ENCODE measurements at places on chromosomes 13 and 19.

DNA sequence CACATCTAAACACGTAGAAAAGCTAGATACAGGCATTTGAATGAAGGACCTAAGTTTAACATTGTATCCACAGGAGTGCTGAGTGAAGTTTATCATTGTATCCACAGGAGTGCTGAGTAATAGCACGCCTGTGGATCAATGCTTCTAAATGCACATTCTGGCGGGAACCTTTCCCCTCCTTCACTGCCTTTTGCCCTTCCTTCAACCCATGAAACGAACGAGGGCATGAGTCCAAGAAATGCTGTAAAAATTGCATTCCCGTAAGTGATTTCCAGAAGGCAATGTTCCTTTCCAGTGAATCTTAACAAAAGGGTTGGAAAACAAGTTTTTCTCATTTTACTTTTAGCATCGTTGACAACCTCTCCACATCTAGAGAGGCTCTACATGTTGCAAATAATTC is 88.1 kb downstream of the ZDHHC20 start:
- no peak overlapping the region for H3K27ac ChIP-seq
- DNase-seq, result no peak
- H3K4me1 ChIP-seq, result no peaks in the 10 kb centered on the region
- no peaks in the 10 kb centered on the region for H3K36me3 ChIP-seq
- H3K4me3 ChIP-seq, result no peak overlapping the region

DNA sequence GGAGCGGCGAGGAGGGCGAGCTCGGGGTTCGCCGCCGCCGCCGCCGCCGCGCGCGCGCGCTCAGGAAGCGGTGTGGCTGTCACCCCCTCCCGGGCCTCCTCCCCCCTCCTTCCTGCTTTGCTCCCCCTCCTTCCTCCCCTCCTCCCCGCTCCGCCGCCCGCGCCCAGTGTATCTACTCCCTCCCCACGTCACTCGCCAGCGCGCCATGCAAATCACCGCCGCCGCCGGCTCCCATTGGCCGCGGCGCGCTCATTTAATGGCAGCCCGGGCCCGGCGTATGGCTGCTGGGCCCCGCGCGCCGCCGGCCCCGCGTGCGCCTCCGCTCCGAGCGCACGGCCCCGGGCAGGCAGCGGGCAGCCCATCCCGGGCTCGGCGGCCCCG is 335 bp upstream of the SOX1 start:
- DNase-seq, result peak; percentile 47
- H3K36me3 ChIP-seq, result no peaks in the 10 kb centered on the region
- no peak overlapping the region for H3K27ac ChIP-seq
- H3K27me3 ChIP-seq, result peaks cover 88% of the 10 kb centered on the region

DNA sequence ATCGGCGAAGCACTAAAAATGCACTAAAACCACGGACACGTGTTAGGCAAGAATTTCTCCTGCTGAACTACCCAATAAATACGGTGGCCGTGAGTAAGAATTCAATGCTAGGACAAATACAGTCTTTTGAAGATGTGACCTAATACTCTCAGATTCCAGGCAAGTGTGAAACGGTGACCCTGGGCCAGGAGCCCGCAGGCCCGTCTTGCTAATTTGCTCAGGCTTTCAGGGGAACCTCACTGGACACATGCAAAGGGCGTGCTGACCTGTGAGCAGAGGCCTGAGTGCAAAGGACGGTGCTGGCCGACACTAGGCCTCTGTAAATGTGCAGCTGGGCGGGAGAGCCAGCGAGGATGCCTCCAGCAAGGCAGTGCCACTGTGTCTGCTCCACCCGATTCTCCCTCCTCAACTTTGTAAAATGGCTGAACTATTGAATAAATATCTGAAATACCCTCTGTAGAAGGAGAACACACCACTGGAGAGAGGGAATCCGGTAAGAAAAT is 70.1 kb downstream of the STK24 start:
- H3K4me1 ChIP-seq, result peaks cover 40% of the 10 kb centered on the region
- H3K4me3 ChIP-seq, result no peak overlapping the region
- H3K36me3 ChIP-seq, result no peaks in the 10 kb centered on the region

DNA sequence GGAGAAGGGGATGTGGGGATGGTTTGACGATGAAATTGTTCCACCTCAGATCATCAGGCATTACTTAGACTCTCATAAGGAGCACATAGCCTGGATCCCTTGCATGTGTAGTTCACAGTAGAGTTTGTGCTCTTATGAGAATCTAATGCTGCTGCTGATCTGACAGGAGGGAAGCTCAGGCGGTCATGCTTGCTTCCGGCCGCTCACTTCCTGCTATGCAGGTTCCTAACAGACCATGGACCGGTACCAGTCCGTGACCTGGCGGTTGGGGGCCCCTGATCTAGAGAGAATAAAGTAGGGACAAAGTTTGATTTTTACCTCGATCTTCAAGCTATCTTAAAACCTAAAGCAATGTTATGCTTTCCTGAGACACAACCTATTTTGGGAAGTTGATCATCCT is 373.8 kb upstream of the ARGLU1 start:
- H3K27me3 ChIP-seq, result no peaks in the 10 kb centered on the region
- H3K36me3 ChIP-seq, result no peaks in the 10 kb centered on the region
- no peak for DNase-seq
- H3K4me1 ChIP-seq, result no peaks in the 10 kb centered on the region

DNA sequence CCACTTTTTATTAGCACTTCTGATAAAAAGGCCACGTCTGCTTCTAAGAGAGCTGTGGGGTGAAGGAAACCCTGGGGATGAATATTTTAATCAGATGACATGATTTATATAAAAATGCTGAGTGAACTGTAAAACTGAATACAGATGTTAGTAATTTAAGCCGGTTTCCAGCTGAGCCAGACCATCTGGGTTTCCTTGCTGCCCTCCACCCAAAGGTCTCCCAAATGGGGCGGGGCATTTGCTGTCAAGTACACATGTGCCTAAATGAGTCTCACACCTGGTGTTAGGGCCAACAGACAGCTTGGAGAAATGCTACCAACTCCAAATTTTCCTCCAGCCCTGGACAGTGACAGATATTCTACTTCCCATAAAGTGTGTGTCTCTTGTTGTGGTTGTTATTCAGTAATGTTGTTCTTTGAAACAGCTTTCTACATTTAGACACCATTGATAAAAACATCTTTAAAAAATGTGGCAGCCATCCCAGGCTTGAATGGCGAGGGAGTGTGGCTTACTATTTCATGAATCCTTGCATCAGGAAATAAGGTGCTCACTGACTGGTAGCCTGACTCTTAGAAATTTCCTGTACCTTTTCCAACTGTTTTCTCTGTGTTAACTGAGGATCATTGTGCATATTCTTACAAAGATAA is 350.4 kb downstream of the MTUS2 start:
- H3K27me3 ChIP-seq, result no peaks in the 10 kb centered on the region
- DNase-seq, result no peak
- H3K4me1 ChIP-seq, result no peaks in the 10 kb centered on the region
- H3K4me3 ChIP-seq, result no peak overlapping the region
- no peak overlapping the region for H3K27ac ChIP-seq
- H3K36me3 ChIP-seq, result no peaks in the 10 kb centered on the region

DNA sequence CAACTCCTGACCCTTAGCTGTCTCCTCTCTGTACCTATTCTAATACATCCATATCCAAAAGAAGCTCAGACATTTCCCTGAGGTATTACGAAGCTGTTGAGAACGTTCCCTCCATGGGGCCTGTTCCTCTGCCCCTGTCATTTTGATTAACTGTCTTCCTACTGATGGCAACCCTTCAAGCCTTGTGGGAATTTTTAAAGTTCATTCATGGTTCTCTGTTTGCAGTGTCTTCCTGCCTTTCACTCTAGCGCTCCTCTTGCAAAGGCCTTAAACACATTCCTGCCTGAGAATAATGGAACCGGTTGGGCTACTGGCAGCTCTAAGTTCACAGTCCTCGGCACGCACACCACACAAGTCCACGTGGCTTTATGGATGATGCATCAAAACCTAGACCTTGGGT is 66.1 kb downstream of the LHFPL6 start:
- peaks cover 3% of the 10 kb centered on the region for H3K4me1 ChIP-seq
- DNase-seq, result peak; percentile 11
- H3K27me3 ChIP-seq, result no peaks in the 10 kb centered on the region
- H3K4me3 ChIP-seq, result no peak overlapping the region

- H3K27ac ChIP-seq, result no peak overlapping the region
- no peak overlapping the region for H3K4me3 ChIP-seq
- no peaks in the 10 kb centered on the region for H3K36me3 ChIP-seq
- H3K4me1 ChIP-seq, result no peaks in the 10 kb centered on the region
- no peak for DNase-seq
Observed at GRCh38 chr13:67554286-67554685, 324.1 kb upstream of the PCDH9 start.

GRCh38 chr13:51541809-51542258 is 42.4 kb upstream of the WDFY2 start:
- H3K27me3 ChIP-seq, result no peaks in the 10 kb centered on the region
- peaks cover 4% of the 10 kb centered on the region for H3K4me1 ChIP-seq
- H3K27ac ChIP-seq, result no peak overlapping the region
- no peak for DNase-seq

GRCh38 chr19:3210347-3211017 is 14.0 kb upstream of the CELF5 start:
- no peaks in the 10 kb centered on the region for H3K4me1 ChIP-seq
- no peaks in the 10 kb centered on the region for H3K36me3 ChIP-seq
- no peak overlapping the region for H3K27ac ChIP-seq
- H3K4me3 ChIP-seq, result no peak overlapping the region

- DNase-seq, result no peak
- no peaks in the 10 kb centered on the region for H3K4me1 ChIP-seq
- H3K36me3 ChIP-seq, result no peaks in the 10 kb centered on the region
- no peak overlapping the region for H3K4me3 ChIP-seq
Observed at GRCh38 chr13:70884196-70884595, 775.9 kb upstream of the KLHL1 start.

All from hepatocyte (in vitro differentiated cells).